ENCODE measurements at places on chromosomes 7 and 10.

DNA sequence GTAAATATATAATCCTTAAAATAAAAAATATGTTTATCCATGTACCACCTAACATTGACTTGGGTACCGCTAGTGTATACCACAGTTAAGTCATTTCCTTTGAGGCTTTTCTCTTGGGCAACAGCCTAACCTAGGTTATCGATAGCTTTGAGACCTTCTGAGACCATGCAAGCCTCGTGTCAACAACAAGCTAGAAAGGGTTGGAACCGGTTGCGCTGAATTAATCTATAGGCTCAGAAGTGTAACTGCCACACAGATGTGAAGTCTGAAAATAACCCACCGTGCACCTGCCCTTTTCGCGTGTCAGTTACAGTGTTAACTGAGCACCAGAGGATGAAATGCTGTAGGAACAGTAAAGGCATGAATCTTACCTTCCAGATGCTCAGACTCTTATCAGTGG lies 59.8 kb downstream of the ARID5B start:
- no peak for DNase-seq

GRCh38 chr10:72330069-72330426 lies 24.7 kb downstream of the DNAJB12 start:
- DNase-seq, result no peak

DNA sequence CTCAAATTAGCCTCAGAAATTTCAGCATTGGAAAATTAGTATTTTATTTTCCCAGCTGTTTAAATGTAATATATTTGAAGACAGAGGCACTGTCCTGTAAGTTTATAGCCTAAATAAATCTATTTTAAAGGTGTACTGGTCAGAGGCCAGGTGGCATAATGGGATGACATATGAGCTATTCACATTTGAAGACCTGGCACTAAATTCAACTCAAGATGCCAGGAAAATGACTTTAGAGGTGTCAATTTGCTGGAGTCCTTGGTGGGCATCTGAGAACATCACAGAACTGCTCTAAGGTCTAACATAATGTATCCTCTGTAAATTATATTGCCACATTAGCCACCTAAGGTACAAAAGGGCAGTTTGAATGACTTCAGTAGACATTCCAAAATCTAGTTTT lies 348.9 kb upstream of the BMPER start:
- DNase-seq, result no peak

GRCh38 chr7:86002858-86003257 lies 640.9 kb upstream of the GRM3 start:
- no peak for DNase-seq

- DNase-seq, result no peak
Observed at GRCh38 chr7:2928613-2929311, 84.7 kb upstream of the GNA12 start.

DNA sequence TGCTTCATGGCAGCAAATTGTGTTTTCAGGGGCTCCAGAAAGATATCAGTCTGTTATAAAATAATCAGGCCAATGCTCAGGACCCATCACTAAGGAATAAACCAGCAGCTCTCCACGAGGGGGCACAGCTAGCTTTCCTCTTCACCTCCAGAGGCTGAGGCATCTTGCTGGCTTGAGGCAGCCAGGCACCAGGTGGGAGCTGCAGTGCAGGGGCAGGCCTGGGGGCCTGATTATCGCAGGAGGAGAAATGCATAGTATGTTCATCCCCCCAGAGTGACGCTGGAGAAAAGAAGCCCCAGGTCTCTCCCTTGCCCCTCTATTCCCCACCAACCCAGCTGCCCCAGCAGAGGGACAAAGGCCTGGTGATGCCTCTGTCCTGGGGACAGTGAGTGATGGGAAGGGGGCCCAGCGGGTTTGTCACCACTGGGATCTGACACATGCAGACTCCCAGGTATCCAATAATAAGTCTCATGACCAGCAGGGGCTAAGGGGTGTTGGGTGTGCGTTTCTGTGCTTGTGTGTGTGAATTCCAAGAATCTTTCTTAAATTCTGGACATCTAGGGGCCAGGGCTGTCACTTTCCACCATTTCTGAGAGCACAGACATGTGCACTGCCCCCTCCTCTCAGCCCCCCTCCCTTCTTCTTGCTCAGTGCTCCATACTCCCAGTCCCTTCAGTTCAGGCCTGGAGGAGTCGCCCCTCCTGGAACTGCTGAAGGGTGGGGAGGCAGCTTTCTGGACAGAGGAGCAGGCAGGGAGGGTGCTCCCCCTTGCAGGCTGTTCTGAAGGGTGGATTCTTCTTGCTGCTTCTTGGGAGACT lies 128.1 kb upstream of the FAM20C start:
- no peak for DNase-seq

DNA sequence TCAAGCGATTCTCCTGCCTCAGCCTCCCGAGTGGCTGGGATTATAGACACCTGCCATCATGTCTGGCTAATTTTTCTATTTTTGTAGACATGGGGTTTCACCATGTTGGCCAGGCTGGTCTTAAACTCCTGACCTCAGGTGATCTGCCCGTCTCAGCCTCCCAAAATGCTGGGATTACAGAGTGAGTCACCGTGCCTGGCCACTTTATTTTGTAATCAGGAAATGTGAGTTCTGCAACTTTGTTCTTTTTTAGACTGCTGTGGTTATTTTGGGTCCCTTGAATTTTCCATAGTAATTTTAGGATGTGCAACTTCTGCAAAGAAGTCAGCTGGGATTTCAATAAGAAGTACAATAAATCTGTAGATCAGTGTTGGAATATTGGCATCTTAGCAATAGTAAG lies 96.8 kb downstream of the CYTH3 start:
- peak; percentile 25 for DNase-seq
